ENCODE measurements at places on chromosomes 16 and 17. TPM values are rescaled to one million over a fixed set of nuclear protein-coding genes. Genes with fewer than 3 reads are reported as not detected.

The IGFALS gene
- not detected for total RNA-seq

DNA sequence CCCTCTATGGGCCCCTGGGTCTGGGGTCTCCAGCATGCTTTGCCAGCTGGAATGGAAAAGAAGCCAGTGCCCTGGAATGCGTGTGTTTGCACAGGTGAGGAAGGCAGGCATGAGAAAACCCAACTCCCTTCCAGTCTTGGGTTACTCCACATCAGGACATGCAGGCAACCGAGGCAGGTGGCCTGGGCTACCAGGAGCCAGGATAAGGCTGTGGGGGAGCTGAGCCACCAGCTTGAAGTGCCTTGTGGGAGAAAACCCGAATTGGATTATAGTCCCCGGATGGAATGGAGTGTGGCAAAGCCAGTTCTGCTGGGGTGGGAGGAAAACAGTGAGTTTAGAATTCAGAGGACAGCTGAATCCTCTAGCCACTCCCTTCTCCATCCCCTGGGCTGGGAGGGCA is 7.2 kb downstream of the SRCIN1 start:
- DNase-seq = no peak

DNA sequence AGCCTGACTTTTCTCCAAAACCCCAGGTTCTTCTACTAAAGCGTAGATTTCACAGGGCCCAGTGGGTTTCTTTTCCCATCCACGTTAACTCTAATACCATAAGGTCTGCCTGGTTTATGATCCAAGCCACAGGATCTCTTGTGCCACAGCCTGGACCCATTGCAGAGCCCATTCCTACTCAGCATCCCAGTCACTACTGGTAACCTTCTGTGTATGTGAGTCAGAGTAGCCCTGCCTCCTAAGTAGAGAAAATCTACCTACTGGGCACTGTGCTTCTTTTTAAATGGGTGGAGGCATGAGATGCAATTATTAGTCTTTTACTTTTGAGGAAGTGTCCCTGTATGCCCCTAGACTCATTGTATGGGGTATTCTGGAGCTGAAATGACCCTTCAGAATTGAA is 13.5 kb downstream of the CCL11 start:
- DNase-seq = no peak

The MYH2 gene
- total RNA-seq = 0.10 TPM

DNA sequence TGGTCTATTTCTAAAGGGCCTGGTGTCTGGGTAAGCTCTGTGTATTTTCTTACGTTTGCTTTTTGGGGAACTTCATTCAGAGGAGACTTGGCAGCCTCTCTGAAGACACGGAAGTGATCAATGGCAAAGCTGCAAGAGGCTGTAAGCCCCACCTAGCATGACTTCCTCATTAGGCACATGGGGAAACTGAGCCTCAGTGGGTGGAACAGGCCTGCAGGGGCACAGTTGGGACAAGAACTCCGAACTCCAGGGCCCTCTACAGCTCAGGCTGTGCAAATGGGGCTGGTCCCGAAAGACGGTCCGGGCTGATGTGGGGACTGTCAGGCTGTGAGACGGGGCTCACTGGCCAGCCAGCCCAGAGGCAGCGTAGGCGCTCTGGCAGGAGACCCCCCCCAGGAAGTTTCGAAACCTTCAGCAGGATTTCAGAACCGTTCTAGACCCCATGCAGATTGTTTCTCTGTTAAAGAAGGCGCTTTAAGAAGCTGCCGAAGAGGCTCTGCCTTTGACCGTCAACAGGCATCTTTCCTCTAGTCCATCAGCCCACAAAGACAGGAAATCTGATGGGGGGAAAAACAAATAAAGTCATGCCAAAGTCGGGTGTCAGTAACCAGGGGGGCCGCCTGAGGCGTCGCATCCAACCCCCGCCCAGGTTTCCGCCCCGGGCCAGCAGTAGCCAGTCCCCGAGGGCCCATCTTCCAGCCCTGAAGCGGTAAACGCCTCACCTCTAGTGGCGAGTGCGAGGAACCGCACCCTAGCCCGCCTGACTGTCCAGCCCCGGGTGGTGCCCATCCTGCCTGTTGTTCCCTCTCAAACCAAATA is 79.8 kb upstream of the TBC1D3K start:
- peak; percentile 69 for DNase-seq

- no peak for DNase-seq
Measured at GRCh38 chr17:82978765-82979349, 100.6 kb upstream of the METRNL start.

The ARL2BP gene
- 60.3 TPM for total RNA-seq

DNA sequence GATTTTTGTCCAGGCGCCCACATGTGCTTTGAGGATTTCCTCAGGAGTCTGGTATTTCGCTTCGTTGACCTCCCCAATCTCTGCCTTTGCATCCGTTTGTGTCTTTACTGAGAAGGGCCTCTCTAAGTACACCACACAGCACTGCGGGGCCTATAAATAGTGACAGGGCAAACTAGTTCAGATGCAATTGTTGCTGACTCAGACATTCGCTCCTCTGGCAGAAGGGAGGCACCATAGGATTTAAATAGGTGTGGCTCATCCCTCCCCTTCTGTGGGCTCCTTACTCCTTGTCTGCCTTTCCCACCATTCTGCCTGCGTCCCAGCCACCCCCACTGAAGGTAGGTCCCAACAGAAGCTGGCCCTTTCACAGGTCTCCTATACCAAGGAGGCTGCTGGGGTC is 192.3 kb downstream of the SHISA9 start:
- DNase-seq = no peak

DNA sequence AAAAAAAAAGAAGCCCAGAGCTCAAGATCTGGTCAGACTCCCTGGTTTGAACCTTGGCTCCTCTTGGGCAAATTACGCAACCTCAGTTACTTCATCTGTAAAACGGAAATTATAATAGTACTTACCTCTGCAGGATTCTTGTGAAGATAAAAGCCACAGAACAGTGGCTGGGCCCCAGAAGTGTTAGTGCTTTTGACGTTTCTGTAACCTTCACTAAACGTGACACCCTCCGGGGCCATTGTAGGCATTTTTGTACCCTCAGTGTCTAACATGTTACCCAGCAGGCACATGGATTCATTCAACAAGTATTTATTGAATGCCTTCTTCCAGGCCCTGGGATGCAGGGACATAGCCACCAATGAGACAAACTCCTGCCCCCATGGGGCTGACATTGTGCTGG is 58.0 kb downstream of the PITPNC1 start:
- no peak for DNase-seq

The ANKRD13B gene
- total RNA-seq = 8.3 TPM

- no peak for DNase-seq
Measured at GRCh38 chr16:2971985-2972784, 3.0 kb downstream of the PAQR4 start.

DNA sequence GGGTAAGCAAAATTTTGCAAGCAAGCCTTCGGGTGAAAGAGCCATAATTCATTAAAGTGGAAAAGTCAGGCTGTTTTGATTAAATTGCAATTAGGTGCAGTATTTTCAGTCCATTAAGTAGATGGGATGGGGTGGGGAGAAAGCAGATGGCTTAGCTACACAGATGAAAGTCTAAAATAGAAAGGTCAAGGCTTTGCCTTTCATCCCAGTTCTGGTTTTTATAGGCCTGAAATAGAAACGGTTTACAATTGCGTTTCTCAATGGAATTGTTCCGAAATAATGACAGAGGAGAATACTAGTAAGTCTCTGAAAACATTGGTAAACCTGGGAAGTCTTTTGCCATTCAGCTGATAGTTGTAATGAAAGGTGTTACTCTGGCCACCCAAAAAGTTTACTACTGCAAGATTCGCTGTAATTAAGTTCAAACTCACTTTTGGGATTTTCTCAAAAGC is 1.5 kb downstream of the PPM1E start:
- DNase-seq = no peak

DNA sequence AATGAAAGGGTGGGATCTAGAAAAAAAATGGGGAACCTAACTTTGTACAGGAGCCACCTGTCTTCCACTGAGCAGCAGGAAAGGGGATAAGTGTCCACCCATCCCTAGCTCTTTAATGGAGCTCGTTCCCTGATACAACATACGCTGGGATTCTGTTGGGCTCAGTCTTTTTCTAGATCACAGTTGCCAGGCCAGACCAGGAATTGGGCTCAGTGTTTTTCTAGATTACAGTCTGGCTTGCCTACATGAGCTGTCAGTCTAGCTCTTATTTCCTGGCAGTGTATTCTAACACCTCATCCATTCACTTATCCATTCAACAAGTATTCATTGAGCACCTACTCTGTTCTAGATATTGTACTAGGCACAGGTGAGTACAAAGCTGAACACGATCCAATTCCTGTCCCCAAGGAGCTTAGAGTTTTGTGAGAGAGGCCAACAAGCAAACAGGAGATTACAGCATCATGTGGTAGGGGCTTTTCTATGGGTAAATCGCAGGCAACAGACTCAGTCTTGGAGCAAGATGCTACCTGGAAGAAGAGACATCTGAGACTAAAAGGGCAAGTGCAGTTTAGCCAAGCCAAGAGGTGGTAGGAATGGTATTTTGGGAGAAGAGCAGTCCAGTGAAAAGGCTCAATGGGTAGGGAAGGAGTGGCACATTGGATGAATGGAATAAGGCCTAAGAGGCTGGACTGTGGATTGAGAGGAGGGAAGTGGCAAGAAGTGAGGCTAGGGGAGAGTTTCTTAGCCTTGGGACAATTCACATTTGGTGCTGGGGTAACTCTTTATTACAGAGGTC is 138.0 kb upstream of the HS3ST2 start:
- DNase-seq = no peak

DNA sequence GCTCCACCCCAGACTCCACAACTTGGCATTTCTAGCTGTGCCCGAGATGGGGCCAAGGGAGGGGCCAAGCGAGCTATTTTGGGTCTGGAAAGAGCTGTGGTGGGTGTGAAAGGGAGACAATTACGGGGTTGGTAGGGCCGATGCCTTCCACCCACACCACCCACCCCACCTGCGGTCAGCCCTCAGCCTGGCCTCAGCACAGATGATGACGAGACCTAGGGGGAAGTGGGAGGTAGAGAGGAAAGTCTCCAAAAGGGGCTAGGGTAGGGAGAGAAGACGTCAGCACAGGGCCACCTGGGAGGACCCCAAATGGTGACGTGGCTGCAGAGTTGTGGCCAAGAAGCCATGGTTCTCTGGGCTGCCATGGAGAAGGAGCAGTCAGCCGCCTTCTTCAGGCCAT is 83.1 kb downstream of the SDK2 start:
- peak; percentile 8 for DNase-seq

DNA sequence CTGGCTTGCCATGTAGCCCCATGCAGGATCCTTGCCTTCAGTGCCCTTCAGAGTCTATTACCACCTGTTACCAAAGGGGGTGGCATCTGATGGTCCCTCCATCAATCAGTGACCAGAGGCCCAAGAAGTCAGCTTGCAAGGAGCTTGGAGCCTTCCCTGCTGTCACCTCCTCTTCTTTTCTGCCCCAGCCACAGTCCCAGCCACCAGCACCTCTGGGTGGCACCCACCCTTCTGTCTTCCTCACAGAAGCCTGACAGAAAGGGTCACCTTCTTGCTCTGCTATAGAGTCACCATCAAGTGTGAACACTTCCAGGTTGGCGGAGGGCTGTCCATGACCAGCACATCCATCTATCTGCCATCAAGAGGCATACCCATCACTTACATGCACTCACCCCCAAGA is 203.2 kb downstream of the SALL1 start:
- no peak for DNase-seq

The ATP6V0A1 gene
- 33.2 TPM for total RNA-seq

- DNase-seq = no peak
Measured at GRCh38 chr16:22684574-22685458, 129.1 kb upstream of the HS3ST2 start.

The ZBTB4 gene
- 70.9 TPM for total RNA-seq

DNA sequence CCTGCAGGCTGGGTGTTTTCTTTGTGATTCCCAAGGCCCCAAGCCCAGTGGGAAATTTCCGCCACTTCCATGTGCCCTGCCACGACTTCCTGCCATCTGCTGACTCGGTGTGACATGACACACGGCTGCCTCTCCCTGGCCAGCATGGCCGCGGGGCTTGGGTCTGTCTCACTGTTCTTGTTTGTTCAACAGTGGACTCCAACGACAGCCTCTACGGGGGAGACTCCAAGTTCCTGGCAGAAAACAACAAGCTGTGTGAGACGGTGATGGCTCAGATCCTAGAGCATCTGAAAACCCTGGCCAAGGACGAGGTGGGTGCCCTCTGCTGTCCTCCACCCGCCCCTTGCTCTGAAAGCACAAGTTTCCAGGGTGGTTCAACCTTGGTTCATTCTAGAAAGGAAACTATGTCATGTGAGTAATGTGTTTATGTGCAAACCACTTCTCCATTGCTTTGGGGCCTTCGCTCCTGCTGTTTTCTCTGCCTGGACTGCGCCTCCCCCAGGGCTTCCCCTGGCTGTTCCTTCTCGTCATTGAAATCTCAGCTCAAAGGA is 26.8 kb downstream of the KNOP1 start:
- peak; percentile 46 for DNase-seq
